ENCODE measurements at places on chromosomes 1 and 21.
A peak's percentile ranks its signal among the peaks of the same experiment; 100 is the strongest.

DNA sequence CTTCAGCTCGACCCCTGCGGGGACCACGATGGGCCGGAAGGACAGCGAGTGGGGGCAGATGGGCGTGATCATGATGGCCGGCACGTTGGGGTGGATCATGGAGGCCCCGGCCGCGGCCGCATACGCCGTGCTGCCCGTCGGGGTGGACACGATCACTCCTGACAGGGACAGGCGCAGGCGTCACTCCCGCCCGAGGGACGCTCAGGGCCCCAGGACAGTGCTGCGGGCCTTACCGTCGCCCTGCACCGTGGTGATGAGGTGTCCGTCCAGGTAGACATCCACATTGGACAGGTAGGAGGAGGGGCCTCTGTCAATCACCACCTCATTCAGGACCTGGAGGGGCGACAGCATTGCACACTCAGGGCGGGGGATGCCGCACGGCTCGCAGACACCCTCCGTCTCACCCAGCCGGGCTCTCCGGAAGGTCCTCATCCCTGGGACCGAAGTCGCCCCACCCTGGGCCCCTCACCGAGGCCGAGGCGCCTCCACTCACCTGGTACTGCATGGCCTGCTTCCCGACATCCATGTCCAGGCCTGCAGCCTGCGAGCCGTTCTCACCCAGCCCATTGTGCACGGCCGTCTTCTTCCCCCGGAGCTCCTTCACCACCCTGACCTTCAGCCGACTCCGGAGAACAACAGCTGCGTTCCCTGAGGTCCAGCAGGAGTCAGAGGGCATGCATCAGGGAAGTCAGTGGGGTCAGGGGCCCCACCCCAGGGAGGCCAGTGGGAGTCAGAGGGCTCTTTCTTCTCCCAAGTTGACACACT is 24.0 kb downstream of the NADK start:
- no peak for DNase-seq

DNA sequence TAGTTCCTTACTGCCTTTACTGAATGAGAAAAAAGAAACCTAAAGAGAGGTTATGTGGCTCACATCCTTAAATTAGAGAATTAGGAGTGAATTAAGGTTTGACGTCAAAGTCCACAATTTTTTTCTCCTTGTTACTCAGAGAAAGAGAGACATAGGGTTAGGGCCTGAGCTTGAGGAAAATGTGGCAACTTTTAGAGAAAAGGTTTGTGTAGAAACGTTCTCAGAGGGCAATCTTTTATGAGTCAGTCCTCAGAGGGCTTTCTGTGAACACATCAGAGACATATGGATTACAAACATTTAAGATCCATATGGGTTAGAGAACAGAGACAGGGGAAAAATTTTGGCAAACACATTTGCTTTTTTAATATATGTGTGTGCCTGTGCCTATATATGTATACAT is 242.8 kb downstream of the TGFB2 start:
- no peak for DNase-seq

DNA sequence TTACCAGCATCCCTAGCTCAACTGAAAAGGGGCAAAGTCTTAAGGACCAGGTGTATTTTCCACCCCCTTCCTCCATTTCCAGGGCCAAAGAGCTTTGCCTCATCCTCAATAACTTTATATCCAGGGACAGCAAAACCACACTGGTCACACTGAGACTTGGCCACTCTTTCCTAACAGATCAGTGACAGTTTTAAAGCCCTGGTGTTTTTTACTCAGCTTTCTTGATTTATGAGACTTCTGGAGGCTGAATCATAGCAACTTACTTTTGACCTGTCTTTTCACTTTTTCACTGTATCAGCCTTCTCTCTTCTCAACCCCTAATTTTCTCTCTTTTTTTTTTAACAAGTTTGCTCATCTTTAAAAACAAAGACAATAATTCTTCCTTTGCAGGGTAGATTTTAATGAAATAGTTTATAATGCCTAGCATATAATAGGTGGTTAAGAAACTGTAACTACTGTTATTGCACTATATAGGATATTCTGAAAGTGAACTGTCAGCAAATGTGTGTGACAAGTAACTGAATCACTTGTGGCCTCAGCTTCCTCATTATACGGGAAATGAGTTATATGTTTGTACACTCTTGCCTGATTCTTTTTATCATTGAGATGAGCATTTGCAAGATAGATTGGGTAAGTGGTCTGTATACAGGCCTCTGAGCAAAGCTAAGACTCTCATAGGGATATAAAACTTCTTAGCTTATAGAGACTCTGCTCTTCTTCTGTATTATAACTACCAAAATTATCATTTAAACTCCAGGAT is 19.7 kb upstream of the DYNLT5 start:
- no peak for DNase-seq

- no peak for DNase-seq
These were observed 14.9 kb upstream of the MACF1 start for GRCh38 chr1:39189592-39190041.

- DNase-seq: no peak
These were observed 33.3 kb downstream of the LAMB3 start for GRCh38 chr1:209618756-209619420.

- DNase-seq: no peak
These were observed 32.7 kb upstream of the COA6 start for GRCh38 chr1:234340528-234340927.

DNA sequence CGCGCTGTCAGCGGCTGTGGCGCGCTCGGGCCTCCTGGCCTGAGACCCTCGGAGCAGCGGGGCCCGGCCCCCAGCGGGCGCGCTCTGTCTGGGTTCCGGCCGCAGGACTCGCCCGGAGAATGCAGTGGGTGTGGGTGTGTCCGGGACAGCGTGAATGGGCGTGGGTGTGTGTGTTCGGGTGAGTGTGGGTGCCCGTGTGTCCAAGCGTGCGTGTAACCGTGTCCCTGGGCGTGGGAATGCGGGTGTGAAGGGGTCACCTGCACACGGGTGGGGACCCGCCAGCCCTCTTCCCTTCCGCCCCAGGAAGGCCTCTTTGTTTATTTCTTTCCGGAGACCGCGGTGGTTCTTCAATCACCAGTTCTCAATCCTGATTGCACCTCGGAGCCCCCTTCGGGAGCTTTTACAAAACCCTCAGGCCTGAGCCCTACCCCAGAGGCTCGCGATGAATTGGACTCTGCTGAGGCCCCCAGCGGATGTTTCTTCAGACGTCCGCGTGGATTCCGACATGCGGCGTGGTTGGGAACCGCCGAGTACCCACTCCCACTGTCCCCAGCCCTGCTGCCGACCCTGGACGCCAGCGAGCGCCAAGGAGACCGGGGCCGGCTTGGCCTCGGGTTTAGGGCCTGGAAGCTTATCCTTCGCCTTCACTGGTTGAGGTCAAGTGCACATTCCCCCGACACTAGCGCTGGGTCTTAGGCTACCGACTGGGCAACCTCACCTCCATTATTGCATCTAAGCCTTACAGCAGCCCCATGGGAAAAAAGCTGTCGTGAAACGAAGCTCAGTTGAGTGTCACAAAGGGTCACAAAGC is 19.3 kb downstream of the SERTAD4 start:
- DNase-seq: no peak

DNA sequence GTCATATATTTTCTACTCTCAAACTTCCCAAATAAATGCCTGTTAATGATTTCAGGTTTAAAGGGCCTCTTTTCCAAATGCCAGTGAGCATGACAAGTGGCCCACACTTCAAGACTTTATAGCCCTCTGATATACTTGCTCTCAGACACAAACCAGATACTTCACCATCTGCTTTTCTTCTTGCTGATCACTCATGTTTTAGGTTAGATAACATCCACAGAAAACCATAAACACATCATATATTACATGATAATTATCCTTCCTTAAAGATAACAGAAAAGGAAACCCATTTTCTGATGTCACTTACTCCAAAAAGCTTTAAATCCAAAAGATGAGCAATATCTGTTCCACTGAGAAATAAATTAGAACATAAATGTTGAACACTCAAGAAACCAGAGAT is 723.5 kb downstream of the LTN1 start:
- no peak for DNase-seq

DNA sequence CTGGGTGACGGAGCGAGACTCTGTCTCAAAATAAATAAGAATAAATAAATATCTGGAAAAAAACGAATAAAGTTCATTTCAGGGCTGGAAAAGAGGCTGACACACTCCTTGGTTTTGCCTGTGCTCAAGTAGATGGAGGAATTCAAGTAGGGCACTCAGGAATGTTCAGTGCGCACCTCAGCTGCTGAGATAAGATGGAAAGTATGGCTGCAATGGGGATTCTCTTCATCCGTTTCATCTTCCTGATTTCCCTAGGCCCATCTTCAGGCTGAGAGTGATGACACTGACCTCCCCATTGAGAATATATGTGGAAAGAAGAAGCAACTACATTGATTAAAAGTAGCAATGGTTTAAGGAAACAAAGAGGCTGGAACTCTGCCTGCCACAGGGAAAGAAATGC is 130.5 kb upstream of the ZNF644 start:
- no peak for DNase-seq

GRCh38 chr21:38861056-38861455 is 55.3 kb downstream of the ETS2 start:
- peak; percentile 59 for DNase-seq

DNA sequence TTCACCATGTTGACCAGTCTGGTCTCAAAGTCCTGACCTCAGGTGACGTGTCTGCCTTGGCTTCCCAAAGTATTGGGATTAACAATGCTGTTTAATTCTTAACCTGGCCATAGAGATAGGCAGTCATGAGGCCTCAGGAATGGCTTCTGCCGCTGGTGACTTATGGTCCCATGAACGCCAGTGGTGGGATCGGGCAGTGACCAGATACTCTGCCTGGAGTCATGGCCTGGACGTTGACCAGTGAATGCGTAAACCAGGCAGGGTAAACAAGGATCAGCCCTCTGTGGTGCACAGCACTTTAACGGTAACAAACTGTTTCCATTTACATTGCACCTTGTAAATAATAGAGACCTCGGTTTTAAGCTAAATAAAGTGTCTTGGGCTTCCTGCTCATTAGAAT is 23.0 kb downstream of the MTARC1 start:
- no peak for DNase-seq

DNA sequence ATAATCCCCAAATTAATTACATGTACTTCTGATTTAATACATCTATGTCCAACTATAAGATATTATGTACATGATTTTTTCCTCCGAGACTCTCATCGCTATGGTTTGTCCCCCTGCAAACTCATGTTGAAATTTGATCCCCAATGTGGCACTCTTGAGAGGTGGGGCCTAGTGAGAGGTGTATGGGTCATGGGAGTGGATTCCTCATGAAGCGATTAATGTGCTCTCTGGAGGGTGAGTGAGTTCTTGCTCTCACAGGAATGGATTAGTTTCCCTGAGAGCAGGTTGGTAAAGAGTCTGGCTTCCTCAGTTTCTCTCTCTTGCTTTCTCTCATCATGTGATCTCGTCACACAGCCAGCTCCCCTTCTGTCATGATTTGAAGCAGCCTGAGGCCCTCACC is 16.1 kb downstream of the HSF2BP start:
- DNase-seq: no peak

GRCh38 chr1:26411624-26412074 is 1.0 kb downstream of the LIN28A start:
- no peak for DNase-seq

GRCh38 chr1:88655140-88655539 is 28.9 kb upstream of the PKN2 start:
- DNase-seq: no peak

DNA sequence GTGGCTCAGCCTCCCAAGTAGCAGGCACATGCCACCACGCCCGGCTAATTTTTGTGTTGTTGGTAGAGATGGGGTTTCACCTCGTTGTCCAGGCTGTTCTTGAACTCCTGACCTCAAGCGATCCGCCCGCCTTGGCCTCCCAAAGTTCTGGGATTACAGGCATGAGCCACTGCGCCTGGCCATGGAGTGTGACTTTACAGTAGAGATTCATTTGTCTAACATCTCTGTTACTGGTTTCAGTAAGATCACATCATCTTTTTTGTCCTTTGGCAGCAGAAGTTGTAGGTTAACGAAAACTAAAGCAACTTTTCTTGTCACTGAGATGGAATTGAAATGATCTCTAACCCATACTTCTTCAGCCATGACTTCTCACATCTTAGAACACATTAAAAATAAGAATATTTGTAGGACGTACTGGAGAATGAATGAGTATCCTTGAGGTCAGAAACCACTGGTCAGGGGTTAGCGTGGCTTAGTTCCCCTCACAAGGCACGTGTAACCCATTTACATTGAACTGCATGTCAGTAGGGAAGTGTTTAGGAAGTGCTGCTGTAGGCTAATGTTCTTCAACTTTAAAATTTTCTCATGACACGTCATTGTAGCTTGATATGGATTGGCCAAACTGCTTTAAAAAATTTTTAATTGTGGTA is 75.9 kb downstream of the CAMTA1 start:
- no peak for DNase-seq

DNA sequence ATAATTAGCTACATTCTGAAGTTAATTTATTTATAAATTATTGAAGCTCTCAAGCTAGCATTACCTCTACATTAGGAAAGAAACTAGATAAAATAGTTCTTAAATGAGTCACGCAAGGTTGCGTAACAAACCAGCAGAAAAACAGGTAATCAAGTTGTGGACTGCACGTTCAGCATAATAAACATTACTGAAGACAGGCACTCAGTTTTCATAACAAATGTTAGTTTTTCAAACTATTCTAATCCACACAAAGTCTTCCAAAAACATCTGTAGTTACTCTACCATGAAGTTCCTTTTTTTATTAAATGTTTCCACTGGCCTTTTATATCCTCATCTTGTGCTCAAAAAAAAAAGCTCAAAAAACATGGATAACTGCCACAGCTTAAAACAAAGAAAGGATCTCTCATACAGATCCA is 1.3 kb downstream of the TOR1AIP2 start:
- no peak for DNase-seq

- no peak for DNase-seq
These were observed 38.1 kb upstream of the PTCH2 start for GRCh38 chr1:44881011-44881632.

GRCh38 chr1:160911925-160912324 is 26.9 kb upstream of the ITLN1 start:
- DNase-seq: no peak

GRCh38 chr1:191528275-191528674 is 630.0 kb upstream of the RGS18 start:
- no peak for DNase-seq

DNA sequence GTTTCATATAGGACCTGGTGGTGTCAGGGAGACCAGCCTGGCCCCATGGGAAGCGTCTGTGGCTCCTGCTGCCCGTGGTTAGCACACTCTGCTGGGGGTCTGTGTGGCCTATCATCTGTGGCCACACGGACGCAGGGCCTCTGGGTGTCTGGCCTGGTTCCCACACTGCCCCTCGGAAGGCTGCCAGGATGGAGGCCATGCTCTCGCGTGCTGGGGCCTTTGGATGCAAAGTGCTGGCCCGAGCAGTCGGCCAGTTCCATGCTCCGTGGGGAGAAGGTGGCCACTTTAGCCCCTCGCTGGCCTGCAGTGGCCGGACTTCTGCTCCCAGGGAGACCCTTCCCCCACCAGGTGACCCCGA is 20.8 kb upstream of the LRRC3 start:
- no peak for DNase-seq

- DNase-seq: no peak
These were observed 95.9 kb downstream of the SPSB1 start for GRCh38 chr1:9388335-9389180.

Measured in right lung (tissue), 10 donors.